Renal cortex interstitium (tissue), 15 donors: ENCODE measurements at places on chromosomes 1 and 21.

DNA sequence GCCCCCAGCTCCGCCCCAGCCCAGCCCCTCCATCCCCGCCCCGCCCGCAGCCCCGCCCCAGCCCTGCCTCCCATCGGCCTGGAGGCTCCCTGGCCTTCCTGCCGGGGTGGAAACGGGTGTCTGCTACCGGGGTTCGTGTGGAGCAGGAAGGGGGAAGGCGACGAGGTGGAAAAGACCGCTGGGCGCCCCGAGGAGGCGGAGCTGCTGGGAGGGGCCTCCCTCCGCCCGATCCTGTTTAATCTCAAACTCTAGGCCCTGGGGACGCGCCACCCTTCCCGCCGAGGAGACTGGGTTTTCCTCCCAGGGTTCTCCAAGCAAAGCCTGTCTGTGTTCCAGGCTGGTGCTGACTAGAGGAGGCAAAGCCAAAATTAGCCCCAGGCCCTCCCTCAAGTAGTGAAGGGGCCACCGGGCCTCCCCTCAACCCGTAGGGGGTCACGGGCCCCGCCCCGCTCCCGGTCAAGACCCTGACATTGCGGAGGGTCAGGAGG lies 16.2 kb upstream of the TTLL10 start:
- DNase-seq = peak; percentile 69

GRCh38 chr1:52139817-52140540 lies 1.9 kb upstream of the ZFYVE9 start:
- DNase-seq = no peak

GRCh38 chr1:229892515-229893117 lies 174.4 kb upstream of the GALNT2 start:
- DNase-seq = no peak

- DNase-seq = no peak
Measured at GRCh38 chr1:30422251-30422650, 301.1 kb downstream of the MATN1 start.

GRCh38 chr1:31422505-31423319 lies 9.7 kb downstream of the SERINC2 start:
- no peak for DNase-seq

DNA sequence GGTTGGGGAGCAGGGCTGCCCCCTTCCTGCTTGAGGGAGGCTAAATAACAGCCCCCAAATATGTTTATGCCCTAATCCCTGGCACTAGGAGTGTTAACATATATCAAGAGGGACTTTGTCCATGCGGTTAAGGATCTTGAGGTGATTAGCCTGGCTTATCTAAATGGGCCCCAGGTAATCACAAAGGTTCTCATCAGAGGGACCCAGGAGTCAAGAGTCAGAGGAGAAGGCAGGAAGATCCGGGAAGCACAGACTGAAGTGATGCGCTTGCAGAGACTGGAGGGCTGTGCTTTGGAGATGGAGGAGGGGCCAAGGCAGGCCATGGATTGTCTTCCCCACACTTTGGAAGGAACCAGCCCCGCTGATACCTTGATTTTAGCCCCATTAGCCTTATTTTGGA lies 86.4 kb downstream of the IER5 start:
- DNase-seq = no peak

DNA sequence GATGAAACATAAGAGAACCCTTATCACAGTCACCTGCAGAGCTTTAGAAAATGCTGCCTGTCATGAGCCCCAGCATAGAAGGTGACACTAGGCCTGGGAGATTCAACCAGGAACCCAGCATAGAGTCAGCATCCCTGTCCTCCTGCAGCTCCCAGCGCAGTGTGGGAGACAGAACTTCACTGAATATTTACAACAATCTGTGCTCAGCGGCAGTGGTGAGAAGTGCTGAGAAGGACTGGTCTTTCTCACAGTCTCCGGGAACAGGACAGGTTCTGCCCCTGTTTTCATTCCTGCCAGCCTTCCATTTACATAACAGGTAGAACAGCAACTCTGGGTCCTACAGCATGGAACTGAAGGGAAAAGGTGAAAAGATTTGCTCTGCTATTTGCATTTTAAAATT lies 83.5 kb upstream of the GADD45A start:
- no peak for DNase-seq

DNA sequence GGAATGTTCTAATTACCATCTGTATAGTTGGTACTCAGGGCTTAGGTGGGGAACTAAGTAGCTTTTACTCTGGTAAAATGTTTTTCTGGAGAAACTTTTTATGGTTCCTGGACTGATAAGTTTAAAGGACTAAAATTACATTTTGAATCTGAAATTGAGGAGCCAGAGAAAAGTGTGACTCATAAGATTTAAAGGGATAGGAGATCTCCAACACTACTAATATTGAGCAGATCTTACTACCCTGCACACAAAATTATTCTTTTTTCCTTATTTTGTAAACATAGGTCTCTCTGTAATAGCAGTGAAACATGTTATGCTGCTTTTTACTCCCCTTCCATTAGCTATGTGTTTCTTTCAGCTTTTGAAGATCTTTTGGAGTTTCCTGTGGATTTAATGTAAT lies 32.5 kb downstream of the MTF2 start:
- no peak for DNase-seq

DNA sequence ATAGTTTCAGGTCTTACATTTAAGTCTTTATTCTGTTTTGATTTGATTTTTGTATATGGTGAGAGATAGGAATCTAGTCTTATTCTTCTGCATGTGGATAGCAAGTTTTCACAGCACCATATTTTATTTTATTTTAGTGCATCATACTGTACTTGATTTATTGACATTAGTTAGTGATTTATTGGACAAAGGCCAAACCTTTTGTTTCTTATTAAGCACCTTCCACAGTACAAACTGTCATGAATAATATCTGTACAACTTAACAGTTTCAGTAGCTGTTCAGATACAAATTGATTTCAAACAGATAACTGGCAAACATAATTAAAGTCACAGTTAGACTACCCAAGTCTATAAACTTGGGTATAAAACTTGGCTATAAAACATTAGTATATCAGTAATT lies 15.8 kb downstream of the CD1D start:
- DNase-seq = no peak

DNA sequence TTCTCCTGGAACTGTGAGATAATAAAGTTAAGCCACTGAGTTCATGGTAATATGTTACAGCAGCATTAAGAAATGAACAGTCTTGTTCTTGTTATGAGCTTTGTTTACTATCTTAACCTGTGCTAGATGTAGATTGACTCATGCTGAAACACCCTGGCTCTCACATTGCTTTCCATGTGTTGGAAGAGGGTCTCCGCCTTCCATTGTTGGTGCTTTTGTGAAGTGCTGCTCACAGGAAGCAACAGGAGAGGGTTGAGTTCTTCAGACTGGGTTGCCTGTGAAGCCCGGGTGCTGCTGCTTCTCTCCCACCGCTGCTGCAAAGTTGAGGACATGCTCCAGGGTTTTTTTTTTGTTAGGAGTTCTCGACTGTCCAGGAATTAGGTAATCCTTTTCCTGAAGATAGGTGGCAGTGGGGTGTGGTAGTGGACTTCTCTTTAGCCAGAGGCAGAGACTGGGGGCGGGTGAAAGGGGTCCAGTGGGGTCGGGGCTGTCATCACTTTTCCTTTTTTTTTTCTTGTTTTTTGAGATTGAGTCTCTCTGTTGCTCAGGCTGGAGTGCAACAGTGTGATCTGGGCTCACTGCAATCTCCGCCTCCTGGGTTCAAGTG lies 28.7 kb upstream of the HMGN1 start:
- no peak for DNase-seq

- DNase-seq = no peak
Measured at GRCh38 chr1:175172503-175172902, 20.1 kb downstream of the KIAA0040 start.

DNA sequence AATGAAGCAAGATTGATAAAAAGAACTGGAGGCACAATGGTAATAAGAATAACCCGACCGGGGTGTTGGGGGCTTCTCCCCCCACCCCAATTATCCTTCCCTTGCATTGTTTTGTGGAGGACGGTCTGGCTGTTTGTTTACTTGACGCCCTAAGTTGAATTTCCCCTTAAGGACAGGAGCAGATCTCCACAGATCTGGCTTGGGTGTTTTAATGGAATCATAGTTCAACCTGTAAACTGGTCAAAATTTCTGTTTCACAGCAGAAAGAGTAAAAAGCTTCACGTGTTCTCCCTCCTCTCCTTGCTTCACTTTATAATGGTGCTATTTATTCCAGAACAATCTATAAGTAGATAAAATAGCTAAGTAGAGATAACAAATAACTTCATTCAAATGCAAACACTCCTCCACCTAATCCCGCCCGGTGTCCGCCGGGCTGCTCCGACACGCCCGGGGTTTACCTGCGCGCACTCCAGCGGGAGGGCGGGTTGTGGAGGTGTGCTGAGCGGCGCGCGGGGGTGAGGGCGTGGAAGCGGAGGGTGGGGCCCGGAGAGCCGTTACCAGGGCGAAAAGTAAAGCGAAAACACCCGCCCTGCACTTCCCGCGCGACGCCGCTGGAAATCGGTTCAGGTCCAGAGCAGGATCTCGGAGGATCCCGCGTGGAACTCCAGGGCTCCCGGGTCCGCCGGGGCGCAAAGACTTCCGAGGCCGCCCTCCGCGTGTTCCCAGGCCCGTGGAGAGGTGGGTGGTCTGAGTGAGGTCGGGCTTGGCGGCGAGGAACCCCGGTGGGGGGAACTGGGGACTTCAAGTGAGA lies 2.0 kb upstream of the ATF3 start:
- DNase-seq = peak; percentile 33

DNA sequence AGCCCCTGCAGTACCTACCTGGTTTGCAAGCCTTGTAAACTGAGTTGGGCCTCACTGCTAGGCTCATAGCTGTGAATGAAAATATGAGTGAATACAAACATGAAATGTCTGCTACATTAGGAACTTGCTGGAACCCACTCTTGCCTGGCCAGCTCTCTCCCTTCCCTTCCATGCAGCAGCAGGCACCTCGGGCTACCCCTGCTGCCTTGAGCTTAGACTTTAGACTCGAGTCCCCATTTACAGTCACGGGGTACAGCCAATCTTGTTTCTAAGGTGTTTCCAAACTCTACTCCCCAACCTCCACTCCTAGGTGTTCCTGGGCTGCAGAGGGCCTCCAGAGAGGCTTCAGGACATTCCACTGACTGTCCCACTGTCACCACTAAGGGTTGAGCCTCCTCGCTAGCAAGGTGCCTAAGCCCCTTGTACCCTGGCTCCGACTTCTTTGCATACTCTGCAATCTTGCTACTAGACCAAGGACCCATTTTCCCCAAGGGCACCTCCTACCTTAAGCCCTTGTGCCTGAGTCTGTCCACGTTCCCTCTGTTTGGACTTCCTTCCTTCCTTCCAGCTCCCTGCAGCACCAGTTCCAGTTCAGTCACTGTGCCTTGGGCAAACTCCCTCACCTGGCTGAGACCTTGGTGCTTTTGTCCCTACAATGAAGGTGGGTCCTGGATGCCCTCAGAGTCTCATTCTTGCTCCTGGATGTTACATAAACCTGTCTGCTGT lies 36.9 kb downstream of the CDK18 start:
- no peak for DNase-seq
